ENCODE measurements at places on chromosomes 5 and 9.

- no peak for DNase-seq
These were observed 191.3 kb downstream of the DMAC1 start for GRCh38 chr9:7608261-7608660.

DNA sequence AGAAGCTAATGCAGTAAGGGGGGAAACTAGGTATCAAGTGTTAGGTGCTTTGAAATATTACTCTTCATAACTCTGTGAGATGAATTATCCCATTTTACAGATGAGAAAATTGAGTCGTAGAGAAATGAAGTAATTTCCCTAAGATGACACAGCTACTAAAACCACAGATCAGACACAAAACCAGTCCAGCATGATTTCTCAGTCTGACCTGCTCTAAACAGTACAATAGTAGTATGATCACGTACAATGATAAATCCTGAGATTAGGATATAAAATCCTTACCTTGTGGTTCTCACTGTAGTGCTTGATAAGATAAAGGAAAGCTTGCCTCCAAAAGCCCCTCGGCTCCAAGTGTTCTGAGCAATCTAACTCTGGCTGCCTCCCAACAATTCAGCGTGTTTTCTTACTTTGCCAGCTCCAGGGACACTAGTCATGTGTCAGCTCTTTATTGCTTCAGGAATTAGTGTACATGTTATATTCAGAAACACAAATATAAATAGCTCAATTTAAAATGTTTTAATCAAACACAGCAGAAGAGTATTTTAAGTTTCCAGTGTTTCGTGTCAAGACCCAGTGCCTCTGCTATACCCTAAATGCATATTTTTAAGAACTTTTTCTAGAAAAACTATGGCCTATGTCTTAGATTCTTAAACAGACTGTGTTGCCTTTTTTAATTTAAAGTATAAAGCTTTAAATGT is 243.6 kb downstream of the DENND1A start:
- no peak for DNase-seq

DNA sequence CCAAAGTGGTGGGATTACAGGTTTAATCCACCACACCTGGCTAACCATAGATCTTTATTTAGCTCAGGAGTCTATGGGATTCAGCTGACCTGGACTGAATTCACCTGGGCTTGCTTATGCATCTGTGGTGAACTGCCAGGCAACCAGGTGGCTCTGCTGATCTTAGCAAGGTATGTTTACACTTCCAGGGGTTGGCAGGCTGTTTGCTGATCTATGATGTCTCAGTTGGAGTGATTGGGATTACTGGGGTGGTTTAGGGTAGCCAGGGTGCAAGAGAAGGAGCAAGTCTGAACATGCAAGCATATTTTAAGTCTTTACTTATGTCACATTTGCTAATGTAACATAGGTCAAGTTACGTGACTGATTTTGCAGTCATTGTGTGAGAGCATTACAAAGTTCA is 63.6 kb upstream of the JAK2 start:
- no peak for DNase-seq

DNA sequence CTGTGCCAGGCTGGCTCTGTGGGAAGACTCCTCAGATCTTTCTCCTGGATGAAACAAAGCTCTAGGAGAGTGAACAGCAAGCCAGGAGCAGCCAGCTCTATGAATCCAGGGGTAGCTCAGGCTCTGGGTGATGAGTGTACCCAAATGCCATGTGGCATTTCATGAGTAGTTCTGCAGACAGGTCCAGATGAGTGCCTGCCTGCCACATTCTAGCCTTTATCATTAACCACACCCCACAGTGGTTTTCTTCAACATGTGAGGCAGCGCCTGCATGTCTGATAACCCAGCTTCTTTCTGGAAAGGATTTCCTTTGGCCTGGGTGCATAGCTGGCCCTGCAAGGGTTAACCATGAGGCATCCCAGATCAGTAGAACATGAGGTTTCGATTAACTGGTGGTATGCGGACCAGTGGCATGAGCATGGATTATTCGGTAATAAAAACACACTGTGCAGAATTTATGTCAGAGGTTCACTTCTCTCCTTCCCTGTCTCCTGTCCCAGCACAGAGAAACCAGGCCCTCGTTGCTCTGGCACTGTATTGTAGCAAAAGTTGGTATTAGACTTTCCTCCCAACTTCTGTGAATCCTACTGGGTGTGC is 381.9 kb upstream of the ZNF462 start:
- DNase-seq: no peak

DNA sequence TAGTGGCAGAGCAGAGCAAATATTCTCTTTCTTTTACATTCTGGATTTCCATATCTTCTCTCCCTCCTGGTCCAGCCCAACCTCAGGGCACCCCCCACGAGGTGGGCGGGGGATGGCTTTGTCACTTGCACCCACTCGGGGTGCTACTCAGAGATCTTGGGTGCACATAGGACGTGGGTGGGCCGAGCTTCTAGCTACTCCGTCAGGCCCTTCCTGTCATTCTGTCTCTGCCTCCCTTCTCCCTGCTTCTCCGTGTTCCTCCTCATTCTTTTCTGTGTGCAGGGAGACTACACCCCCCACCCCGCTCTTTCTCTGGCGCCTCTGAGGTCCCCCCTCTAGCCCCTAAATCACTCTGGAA is 19.5 kb downstream of the PCDHGC5 start:
- no peak for DNase-seq

- no peak for DNase-seq
These were observed 13.1 kb upstream of the ZNF79 start for GRCh38 chr9:127411122-127411521.

- DNase-seq: no peak
These were observed 126.9 kb upstream of the ANKH start for GRCh38 chr5:14998491-14998890.

DNA sequence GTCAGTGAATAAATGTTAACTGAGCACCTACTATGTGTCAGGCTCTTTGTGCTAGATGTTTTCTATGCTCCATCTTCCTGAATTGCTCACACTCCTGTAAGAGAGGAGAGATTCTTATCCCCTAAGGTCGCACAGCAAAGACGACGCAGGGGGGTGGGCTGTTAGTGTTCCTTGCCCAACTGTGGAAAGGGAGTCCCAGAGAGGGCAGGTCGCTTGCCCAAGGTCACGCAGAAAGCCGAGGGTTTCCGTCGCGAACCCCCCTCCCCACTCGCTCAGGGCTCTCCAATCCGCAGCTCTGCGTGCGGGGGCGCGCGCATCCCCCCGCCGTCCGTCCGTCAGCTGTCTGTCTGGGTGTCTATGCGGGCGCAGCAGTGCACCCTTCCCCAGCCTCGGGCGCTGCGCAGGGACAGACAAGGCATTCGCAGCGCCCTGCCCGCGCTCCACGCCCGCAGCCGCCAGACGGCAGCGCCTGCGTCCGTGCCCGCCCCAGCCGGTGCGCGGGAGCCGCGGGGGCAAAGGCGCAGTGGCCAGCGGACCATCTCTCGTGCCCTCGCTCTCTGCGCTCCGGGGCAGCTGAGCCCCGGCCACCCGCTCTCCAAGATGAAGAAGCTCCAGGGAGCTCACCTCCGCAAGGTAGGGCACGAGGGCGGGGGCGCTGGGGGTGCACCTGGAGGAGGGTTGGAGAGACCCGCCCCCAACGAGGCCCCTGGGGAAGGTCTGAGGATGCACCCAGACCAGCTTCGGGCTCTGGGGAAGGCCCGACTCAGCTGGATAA is at the start of gene SLC6A7:
Gene SLC6A7, plus strand, starts transcription at position 335 of the 775 bp plus-strand sequence. Its CDS starts 266 bp downstream, at position 601.
- DNase-seq: no peak

GRCh38 chr5:87069974-87070608 is 197.6 kb upstream of the RASA1 start:
- DNase-seq: no peak

- no peak for DNase-seq
These were observed 592.0 kb downstream of the BNC2 start for GRCh38 chr9:16278326-16278999.

- no peak for DNase-seq
These were observed 86.8 kb upstream of the CD180 start for GRCh38 chr5:67283275-67283987.

- DNase-seq: no peak
These were observed 97.3 kb upstream of the SPATA31C2 start for GRCh38 chr9:88235615-88236014.

GRCh38 chr5:115257981-115258380 is 4.7 kb downstream of the PGGT1B start:
- DNase-seq: no peak

DNA sequence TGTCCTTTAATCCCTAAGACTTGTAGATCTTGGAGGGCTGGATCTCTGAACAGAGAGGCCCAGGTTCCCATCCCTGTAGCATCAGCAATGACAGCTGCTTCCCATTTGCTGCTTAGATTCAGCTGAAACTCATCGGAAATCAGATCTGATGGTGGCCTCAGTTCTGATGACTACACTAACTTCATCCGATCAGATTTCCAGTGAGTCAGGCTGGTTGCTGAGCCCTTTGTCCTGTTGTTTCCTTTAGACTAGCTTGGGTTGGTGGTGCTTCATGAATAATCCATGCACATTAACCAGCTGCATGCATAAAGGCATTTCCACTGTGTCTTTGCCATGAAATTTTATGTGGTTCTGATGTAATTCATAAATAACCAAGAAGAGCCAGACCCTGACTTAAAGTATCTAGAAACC is 195.2 kb upstream of the TUT7 start:
- DNase-seq: no peak

DNA sequence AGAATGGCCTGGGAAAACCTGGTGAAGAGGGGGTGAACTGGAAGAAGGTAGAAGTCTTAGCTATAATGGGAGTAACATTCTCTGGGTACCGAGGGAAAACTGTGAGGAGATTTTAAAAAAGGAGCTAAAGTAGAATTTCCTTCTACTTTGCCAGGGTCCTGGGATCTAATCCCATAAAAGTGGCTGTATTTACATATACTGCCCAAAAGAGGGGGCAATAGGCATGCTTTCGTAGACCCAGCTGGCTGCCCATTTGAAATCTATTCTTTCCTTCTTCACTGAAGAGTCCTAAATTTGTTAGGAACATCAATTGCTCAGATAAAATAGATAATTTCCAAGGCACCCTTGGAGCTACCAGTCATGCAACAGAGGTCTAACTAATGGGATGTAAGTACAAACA is 159.2 kb downstream of the CDC42SE2 start:
- no peak for DNase-seq

DNA sequence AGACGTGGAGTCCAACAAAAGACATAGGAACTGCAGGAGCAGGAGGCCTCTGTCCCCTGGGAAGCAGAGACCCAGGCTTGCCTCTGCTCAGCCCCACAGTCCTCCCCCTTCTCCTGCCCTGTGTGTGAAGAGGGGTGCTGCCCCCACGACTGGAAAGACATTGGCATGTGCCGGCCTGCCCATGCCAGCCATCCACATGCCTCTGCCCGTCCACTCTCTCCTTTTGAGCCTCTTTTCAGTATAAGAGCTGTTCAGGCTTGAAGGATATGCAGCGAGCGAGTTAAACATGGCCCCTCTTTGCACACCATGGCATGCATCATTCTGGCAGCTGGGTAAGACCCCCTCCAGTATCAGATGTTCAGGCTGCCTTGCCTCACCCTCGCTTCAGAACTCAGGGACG is 159.7 kb upstream of the OTULINL start:
- DNase-seq: no peak

GRCh38 chr5:139392324-139392677 is 2.6 kb upstream of the MZB1 start:
- no peak for DNase-seq

GRCh38 chr9:8869812-8870211 is 1070.2 kb upstream of the DMAC1 start:
- no peak for DNase-seq

GRCh38 chr9:6132650-6133049 is 83.0 kb upstream of the IL33 start:
- DNase-seq: no peak

DNA sequence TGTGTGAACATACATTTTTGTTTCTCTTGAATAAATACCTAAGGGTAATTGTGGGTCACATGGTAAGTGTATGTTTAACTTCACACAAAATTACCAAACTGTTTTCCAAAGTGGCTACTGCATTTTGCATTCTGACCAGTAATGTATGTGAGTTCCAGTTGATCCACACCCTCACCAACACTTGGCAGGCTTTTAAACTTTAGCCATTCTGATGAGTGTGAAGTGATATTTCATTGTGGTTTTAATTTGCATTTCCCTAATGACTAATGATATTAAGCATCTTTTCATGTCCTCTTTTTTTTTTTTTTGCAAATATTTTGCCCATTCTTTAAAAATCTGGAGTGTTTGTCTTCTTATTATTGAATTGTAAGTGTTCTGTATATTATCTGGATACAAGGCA is 53.5 kb upstream of the MAST4 start:
- no peak for DNase-seq

- DNase-seq: no peak
These were observed 308.4 kb downstream of the PSAT1 start for GRCh38 chr9:78605041-78606000.

DNA sequence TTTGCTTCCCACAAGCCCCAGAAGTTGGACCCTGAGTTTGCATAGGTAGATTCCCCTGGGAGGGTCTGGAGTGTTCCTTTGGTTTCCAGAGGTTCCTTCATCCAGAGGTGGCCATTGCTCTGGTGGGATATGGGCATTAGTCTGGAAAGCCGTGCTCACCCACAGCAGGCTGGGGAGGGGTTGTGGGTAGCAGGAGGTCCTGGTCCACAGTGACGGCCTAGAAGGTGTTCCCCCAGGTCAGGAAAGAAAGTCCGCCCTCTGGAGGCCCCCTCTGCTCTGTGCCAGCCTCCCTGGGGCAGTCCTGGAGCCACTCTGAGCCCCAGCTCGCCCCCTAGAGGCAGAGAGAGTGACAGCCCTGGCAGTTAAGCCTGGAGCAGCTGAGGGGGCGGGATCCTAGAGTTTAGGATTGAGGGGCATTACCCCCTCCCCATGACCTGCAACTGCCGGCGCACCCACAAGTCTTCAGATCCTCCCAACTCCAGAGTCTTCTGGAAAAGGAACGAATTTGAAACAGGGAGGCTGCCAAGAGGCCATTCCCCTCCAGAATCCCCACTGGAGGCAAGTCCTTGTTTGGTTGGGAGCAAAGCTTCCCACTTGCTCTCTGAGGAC is 36.8 kb downstream of the NDST1 start:
- DNase-seq: no peak

DNA sequence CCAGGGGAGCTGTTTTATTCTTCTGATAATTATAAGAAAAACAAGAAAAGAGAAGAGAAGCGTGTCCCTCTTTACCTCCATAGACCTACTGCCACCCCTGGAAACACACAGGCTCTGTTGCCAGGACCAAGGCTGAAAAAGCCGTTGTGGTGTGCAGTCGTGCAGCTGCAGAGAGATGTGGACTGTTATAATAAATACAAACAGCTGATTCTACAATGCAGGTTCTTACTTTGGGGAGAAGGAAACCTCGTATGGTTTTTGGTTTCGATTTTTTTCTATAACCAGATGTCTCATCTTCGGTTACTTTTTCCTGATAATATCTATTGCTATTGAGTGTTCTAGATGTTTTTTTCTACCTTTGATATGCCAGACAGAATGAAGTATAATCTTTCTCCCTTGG is 28.1 kb downstream of the FYB1 start:
- DNase-seq: no peak

- no peak for DNase-seq
These were observed 534.7 kb downstream of the CDH10 start for GRCh38 chr5:24110004-24110615.

Data from cortex of kidney (tissue), 1 donor.